ENCODE measurements at places on chromosomes 11 and 22. TPM values are rescaled to one million over a fixed set of nuclear protein-coding genes. Genes with fewer than 3 reads are reported as not detected.

- DNase-seq, result no peak
Measured at GRCh38 chr11:25943777-25944661, 387.9 kb upstream of the ANO3 start.

GRCh38 chr22:46574993-46575910 is 37.8 kb upstream of the CELSR1 start:
- DNase-seq, result peak; percentile 77

- no peak for DNase-seq
Measured at GRCh38 chr11:27089746-27090145, 49.1 kb downstream of the BBOX1 start.

The SLC43A3 gene
- total RNA-seq, result 127 TPM

GRCh38 chr11:66912911-66913310 is 45.3 kb downstream of the PC start:
- no peak for DNase-seq

The OR4D10 gene
- total RNA-seq, result not detected

- DNase-seq, result no peak
Measured at GRCh38 chr11:73481626-73482025, 105.4 kb downstream of the RELT start.

DNA sequence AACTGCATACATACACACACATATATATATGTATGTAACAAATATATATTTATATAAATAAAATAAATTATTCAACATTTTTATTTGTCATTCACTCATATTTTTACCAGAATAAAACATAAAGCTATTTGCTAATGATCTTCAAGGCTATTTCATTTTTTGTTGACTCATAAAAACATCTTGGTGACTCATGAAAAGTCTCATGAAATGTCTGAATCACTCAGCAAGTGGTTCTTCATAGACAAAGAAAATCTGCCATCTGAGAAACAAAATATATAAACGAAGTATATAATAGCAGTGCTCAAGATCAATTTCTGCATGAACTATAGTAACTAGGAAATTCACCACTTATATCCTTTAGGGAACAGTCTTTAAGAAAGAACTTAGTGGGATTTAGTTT is 764.8 kb upstream of the FAT3 start:
- no peak for DNase-seq

DNA sequence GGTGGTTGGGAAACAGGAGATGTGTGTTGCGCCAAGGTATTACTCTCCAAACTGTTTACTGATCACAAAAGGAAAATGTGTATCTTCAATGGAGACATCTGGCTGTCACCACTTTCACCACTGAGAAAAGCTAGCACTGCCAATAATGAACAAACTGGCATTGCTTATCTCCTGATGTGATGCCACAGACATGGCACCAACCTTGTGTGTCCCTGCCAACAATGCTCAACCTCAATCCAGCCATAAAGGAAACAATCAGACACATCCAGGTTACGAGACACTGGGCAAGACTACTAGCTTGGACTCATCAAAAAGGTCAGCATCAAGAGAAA is 28.1 kb downstream of the GNB1L start:
- DNase-seq, result peak; percentile 71

GRCh38 chr11:116434986-116435385 is 337.8 kb downstream of the BUD13 start:
- DNase-seq, result no peak

DNA sequence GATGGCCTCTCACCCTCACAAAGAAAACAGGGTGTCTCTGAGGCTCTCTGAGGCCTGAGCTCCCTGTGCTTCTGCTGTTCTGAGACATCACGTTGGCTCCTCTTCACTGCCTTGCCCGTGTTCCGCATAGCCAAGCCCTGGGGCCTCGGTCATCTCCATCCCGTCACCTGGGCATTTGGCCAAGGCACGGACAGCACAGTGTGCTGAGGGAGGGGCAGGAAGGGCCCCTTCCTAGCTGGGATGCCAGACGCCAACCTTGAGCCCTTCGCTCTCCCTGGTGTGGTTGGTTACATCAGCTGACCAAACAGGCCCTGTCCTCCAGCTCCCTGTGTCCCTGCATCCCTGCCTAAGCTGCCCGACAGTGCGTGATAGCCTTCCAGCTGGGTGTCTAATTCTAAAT is 25.9 kb downstream of the MOV10L1 start:
- no peak for DNase-seq

DNA sequence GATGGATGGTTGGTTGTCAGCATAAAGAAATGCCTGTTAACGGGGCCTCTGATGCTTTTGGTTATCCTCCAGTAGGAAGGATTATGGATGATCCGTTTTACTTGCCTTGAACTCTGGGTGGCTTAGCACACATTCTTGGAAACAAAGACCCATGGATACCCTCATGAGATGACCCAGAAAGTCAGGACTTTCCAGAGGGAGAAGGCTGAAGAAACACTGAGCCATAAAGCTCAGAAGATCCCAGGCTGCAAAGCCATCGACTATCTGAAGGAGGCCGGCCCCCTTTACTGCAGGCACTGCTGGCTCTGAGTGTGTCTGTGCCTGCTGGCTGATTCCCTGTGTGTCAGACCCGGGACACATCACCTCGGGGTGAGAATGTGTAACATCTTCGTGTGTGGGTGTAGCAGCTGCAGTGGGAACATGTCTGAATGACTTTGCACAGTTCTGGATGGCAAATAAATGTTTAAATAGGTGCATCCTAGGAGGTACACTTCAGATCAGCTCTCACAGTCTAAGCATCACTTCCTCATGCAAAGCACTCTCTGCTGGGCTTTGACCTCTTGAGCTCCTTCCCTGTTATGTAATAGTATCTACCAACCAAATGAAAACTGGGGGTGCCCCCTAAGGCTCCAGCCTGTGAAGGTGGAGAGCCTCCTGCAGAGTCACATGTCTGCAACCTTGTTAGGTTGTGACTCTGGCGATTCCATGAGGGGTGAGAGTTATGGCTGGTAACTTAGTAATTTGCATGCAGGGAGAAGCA is 1084.9 kb downstream of the TBC1D22A start:
- DNase-seq, result no peak

The CHADL gene
- total RNA-seq, result 2.5 TPM

DNA sequence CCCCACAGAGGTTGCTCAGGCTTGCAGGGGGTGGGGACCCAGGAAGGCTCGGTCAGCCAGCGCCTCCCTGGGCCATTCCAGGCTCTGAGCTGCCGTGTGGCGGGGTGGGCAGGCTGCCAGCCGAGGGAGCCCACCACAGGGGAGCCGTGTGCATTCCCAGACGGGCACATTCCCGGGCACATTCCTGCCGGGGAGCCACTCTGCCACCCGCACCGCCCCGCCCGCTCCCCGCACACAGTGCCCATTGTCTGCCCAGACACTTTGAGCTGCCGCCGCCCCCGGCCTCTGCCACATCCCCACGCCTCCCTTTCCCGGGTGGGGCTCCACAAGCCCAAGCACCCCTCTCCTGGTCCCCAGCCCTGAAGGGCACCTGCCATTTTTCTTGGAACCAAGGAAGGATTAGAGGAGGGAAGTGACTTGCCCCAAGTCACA is 27.4 kb downstream of the RPL3 start:
- DNase-seq, result no peak

DNA sequence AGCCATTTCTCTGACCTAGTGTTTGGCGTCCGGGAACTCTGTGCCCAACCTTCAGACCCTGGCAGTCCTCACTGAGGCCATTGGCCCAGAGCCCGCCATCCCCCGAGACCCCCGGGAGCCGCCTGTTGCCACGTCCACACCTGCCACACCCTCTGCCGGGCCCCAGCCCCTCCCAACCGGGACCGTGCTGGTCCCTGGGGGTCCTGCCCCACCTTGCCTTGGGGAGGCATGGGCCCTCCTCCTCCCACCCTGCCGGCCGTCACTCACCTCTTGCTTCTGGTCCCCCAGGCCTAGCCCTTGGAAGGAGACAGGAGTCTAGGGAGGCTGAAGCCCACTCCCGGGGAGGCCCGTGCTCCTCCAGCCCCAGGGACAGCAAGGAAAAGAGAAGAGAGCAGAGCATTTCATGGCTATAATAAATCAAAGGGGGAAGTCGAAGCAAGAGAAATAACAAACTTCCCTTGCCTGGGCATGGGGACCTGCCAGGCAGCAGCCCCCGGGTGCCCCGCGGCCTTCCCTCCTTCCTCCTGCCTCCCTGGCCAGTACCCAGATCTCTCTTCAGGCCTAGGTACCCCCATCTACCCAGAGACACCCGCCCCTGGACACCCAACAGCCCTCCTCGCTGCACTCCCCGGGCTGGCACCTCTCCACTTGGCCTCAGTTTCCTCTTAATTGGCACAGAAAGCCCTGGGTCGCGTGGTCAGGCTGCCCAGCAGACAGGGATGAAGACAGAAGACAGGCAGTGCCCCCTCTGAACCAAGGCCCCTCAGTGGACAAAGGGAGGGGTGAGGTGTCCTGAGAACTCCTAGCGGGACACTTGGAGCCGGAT is 13.0 kb upstream of the SLC39A13 start:
- DNase-seq, result no peak

GRCh38 chr22:22032906-22033802 is 50.6 kb upstream of the TOP3B start:
- DNase-seq, result no peak

- DNase-seq, result no peak
Measured at GRCh38 chr11:1514336-1515061, 27.9 kb upstream of the MOB2 start.

The SLC22A9 gene
- total RNA-seq, result 16.4 TPM

The CCDC117 gene
- total RNA-seq, result 27.6 TPM

GRCh38 chr11:45646275-45646927 is 19.0 kb downstream of the CHST1 start:
- DNase-seq, result no peak

DNA sequence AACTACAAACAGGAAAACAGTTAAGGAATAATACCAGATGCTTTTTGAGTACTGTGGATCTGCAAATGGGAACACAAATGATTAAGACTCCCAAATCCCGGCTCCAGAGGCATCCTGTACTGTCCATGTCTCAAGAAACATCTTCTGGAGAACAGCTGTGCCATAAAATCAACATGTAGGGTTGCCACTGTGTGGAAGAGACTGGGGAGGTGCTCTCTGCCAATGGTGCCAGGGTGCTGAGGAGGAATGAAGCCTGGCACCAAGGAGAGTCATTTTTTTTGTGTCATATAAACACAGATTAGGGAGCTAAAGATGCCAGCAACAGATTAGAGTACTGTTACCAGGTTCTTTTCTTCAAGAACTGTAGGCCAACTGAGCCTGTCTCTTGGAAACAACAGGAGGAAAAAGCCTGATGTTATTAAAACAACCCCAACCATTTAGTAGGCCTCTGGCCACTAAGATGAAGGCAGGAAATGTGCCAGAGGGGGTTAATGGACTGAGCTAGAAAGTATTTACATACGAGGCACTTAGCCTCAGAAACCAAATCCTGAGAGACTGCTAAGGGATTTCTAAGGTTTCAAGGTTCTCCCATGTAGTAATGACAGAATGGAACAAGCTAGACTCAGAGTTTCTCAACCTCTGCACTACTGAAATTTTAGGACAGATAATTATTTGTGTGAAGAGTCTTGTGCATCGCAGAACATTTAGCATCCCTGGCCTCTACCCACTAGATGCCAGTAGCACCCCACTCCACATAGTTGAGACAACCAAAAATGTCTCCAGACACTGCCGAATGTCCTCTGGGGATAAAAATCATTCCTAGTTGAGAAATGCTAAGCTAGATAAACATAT is 54.6 kb upstream of the CHRM4 start:
- DNase-seq, result no peak

The FAM180B gene
- not detected for total RNA-seq

- DNase-seq, result no peak
Measured at GRCh38 chr22:25484521-25485315, 79.8 kb upstream of the GRK3 start.

DNA sequence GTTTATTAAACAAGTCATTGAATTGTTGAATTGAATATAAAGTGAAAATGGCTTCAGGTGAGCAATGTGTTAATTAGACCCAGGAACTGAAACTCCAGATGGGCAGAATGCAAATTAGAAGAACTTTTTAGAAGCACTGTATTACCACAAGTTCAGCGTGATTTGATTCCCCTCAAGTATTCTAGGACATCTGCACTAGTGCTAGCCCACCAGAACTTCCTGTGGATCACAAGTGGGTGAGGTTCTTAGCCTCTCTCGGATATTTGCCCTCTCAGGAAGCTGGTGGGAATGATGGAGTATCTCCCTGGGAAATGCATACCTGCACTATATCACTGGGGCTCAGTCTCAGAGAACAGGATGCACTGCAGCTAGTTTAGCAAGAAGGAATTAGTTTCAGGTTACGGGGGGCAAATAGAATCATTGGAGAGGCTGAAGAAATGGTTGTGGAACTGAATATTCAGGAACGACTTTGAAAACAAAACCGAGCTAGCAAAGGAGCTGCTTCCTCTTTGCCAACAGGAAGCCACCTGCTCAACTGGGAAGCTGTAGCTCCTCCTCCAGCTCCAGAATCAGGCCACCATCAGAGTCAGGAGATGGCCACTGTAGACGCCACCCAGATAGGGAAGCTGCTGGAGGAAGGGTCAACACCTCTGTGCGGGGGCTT is 74.3 kb downstream of the DHCR7 start:
- DNase-seq, result no peak

DNA sequence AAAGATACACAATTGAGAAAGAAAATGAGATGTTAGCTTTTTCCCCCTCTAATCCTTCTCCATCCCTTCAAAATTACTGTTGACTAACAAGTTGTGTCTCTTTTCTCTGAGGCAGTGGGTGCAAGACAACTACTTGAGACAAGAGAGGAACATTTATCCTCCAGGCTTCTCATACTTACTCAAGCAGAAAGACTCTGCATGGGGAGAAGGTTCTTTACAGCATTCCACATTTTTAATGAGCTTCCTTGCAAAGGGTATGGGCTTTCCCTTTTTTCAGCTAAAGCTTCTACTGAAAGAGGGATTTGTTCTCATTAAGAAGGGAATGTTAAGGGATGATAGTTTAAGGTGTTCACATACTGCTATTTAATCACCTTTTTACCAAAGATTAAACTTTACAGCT is 47.8 kb downstream of the PAX6 start:
- no peak for DNase-seq

DNA sequence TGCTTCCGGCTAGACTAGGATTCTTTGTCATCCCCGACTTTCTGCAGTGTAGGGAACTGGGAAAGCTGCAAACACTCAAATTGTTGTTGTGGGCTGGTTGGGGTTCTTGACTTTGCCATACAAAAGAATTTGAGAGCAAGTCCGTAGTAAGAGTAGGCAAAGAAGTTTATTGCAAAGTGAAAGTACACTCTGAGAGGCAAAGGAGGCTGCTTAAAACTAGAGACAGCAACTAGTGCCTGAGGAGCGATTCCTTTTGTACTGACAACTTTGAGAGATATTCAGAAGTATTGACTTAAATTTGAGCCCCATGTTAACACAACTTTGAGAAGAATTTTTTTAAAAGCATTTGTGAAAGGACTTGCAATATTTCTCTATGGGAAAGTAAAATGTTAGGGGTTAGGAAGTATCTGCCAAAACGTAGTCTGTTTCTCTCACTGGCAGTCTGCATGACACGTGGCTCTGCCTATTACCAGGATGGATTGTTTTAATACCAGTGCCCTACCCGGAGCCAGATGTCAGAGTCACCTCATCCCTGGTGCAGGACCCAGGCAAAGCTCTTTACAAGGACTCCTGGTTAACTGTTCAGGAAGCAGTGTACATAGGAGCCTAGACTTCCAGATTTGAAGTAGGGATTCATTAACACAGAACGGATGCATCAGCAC is 85.0 kb upstream of the CLPB start:
- DNase-seq, result no peak

Data from left lobe of liver (tissue), 2 donors.